ENCODE measurements at places on chromosomes 2 and 18. TPM values are rescaled to one million over a fixed set of nuclear protein-coding genes. Genes with fewer than 3 reads are reported as not detected.

Gene LBX2
- 3.0 TPM for total RNA-seq

Gene DNAH7
- total RNA-seq, result 0.99 TPM

Gene AMMECR1L
- 16.8 TPM for total RNA-seq

DNA sequence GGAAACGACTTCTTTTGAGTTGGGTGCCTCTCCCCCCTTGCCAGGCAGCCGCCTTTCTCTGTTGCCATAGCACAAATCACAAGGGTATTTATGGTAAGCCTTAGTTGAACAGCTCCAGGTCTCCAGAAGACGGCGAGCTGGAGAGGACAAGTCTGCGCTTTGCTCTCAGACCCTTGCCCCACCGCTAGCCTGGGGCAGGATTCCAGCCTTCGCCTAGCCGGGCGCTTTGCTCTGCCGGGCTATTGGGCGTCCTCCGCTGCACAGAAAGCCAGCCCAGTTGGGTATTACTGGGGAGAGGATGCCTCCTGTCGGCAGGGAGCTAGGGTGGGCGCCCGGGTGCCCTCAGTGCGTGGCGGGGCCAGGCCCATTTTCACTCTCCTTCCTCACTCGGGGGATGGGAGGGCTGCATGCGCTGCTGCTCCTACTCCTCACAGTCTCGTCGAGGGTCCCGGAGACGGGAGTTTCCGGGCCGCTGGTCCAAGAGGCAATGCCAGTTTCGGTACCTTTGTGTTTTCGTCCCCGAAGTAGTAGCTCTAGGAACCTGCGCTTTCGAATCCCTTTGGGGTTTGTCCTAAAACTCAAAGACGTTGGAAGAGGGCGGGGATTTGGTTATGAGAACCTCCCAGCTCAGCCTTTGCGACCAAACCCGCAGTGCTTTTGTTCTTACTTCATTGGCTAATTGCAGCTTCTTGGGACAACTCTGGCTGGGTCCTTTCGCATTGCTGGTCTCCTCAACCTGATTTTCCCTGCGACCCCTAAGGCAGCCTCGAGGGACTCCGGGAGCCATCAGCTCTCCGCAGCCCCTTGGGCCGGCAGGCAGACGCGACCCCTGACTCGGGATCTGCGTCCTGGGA is 3.6 kb upstream of the DLX2 start:
- DNase-seq, result no peak

DNA sequence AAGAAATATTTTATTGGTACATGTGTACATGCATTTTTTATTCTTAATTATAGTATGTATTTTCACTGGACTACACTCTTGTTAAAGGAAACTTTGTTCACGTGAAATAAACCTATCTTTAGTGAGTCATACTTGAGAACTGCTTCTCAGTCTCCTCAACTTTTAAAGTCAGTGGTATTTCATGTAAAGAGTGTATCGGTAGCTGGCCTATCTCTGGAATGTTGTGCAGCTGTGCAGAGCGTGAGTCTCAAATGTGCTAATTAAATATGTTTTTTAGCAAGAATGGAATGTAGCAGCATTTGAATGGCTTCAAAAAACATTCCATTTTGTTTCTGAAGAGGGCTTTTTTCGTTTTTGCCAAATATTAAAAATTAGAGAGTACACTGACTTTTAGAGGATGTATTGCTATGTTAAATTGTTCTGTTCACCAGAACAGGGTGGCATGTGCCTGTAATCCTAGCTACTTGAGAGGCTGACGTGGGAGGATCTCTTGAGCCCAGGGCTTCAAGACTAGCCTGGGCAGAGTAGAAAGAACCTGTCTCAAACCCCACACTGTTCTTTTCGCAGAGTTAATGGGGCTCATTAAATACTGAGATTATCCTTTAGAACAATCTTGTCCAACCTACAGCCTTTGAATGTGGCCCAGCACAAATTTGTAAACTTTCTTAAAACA is 14.3 kb downstream of the SPTBN1 start:
- DNase-seq, result peak; percentile 87

- no peak for DNase-seq
Measured at GRCh38 chr2:236562434-236562833, 7.2 kb upstream of the ACKR3 start.

- no peak for DNase-seq
Measured at GRCh38 chr2:206213514-206213845, 53.8 kb downstream of the EEF1B2 start.

- DNase-seq, result no peak
Measured at GRCh38 chr2:85303780-85304531, 23.8 kb downstream of the TGOLN2 start.

GRCh38 chr2:72572501-72572900 is 253.3 kb downstream of the EXOC6B start:
- no peak for DNase-seq

- DNase-seq, result no peak
Measured at GRCh38 chr2:149928011-149928410, 340.4 kb upstream of the MMADHC start.
